ENCODE measurements at places on chromosomes 16 and 17.

DNA sequence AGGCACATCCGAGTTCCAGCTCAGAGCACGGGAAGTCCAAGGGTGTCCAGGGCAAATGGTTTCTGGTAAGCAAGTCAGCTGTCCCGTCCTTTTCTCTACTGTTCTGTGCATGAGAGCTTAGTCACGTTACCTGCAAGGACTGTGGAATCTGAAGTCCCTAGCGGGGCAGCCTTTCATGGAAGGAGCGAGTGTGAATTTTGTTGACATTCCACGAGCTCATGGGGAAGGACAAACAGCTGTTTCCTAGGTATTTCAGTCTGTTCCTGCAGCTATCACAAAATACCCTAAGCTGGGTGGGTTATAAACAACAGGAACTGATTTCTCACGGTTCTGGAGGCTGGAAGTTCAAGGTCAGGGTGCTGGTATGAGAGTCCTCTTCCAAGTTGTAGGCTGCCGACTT is 109.2 kb downstream of the SDR42E1 start:
- DNase-seq = no peak

DNA sequence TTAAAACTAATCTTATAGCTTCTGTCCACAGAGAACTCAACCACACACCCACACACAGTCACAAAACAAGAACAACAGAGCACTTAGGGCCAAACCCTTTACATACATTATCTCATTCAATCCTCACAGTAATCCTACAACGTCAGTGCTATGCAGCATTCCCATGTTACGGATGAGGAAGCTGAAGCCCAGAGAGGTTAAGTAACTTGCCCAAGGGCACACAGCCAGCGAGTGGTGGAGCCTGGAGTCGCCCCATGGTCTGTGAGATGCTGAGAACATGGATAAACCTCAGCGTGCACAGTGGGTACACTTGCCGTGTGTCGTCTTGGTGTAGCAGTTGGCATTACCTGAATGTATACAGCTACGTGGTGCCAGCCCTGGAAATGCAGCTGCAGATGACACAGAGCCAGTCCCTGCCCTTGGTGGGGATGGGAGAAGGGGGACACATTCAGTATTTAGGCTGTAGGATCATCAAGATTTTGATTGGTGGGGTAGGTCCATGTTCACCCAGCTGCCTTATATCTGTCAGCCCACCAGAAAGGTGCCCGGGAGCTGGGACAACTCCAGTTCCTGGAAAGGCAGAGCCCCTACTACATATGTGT is 177.0 kb downstream of the IRF8 start:
- no peak for DNase-seq

GRCh38 chr17:39062846-39063680 is 88.4 kb downstream of the PLXDC1 start:
- DNase-seq = no peak

- no peak for DNase-seq
These were observed 66.5 kb downstream of the IGF2BP1 start for GRCh38 chr17:49063652-49064051.

- no peak for DNase-seq
These were observed 1.0 kb downstream of the MYO15B start for GRCh38 chr17:75588596-75589011.

- DNase-seq = peak; percentile 82
These were observed 69.6 kb downstream of the RAI1 start for GRCh38 chr17:17750881-17751280.

DNA sequence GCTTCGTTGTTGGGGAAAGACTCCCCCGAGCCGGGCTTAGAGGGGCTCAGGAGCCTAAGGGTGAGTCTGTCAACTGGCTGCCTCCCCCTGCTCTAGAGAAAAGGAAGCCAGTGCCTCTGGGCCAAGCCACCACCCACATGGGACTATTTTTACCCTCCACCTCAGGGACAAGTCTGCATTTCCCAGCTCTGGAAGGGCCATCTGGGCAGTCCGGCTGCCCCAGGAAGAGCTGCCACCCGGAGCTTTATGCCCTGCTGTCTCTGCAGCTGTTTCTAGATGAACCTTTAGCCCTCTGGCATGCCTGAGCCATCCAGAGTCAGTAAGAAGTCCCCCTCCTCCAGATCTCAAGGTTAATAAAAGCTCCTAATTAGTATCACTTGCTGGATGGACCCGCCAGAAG is 5.3 kb upstream of the RPRML start:
- no peak for DNase-seq

GRCh38 chr17:67479148-67479547 is 102.1 kb downstream of the PITPNC1 start:
- DNase-seq = peak; percentile 52

GRCh38 chr17:55319933-55320593 is 55.3 kb downstream of the HLF start:
- DNase-seq = no peak

GRCh38 chr16:424033-424622 is 1.3 kb upstream of the RAB11FIP3 start:
- DNase-seq = peak; percentile 36

DNA sequence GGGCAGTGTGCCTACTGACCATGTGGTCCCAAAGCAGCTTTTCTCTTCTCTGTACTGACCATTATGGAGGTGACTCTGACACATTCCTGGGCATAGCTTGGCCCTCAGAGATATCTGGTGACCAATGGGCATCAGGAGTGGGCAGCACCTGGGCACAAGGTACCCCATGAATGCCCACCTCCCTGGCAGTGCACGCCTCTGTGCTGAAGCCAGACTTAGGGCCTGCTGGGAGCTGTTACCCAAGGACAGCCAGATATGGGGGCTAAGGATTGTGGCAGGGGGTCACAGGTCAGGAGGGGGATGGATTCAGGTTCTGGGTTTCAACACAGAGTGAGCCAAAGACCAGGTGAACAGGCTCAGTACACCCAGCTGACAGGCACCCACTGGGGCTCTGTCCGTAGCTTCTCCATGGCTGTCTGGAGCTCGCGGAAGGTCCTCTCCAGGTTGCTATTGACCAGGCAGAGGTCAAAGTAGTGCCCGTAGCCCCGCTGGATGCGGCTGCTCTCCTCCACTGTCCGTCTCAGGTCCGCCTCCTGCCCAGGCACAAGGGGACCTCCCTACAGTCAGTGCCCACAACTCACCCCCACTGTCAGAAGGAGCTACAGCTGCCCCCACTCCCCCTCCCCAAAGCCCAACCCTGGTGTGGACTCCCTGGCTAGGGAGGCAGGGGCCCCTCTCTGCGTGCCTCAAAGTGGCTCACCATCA is 29.7 kb downstream of the MPP2 start:
- DNase-seq = no peak

GRCh38 chr16:23924128-23924527 is 88.3 kb downstream of the PRKCB start:
- peak; percentile 64 for DNase-seq

GRCh38 chr17:75652341-75652740 is 14.6 kb downstream of the RECQL5 start:
- no peak for DNase-seq

DNA sequence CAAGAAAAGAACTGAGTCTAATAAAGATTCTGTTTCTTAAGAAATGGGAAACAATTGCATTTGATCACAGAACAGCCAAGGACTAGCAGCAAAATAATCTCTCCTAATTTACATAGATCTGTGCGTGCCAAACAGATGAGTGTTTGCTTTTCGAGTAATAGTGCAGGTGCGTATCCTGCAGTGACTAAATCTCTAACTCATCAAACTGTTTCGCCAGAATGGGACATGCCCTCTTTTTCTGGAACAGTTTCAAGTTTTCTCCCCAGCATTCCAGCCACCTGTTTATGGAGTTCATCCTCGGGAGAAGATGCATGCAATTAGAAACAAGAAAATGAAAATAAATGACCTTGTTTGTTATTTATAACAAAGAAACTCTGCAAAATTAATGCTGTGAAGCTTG is 5.7 kb upstream of the TOX3 start:
- DNase-seq = no peak

DNA sequence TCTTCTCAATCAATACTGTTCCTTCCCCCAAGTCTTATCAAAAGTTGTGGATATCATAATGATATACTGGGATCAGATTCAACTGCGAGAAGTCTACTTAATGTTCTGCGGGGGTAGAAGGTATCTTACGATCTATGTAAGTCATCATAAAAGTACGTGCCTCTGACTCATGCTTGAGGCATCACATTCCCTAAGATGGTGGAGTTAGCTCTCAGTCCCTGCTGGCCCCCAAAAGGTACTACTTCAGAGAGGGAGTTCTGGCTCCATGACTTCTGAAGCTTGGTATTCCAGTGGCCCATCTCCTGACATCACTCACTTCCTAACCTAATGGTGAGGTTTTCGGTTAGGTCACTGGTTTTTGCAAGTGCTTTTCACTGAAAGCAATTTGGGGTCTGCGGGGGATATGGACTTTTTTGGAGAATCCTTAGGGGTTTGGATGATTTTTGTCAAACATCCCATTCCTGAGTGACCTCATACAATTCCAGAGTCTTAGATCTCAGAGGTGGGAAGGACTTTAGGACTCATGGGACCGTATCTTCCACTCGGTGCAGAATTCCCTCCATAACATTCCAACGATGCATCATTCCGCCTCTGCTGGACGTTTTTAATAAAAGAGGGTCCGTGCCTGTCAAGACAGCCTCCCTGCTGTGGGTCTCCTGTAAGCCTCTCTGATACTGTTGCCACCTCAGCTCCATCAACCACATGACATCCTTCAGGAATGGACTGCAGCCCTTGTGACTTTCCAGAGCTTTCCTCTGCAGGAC is 74.3 kb downstream of the DYNLRB2 start:
- DNase-seq = no peak

DNA sequence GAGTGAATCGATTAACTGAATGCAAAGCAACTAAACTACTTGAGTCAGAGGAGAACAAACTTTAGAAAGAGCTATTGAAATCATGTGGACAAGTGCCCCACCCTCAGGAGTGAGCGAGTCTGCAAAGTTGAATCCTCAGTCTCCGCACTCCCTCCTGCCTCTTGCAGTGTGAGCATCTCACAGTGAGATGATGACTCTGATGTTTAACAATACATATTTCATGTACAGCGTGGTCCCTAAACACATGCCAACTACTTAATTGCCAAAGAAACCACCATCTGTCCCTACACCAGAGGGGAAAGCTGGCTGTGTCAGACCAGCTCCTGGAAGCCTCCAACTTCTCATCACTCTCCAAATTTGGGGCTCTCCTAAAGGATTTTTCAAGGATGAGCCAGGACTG is 31.2 kb downstream of the PIMREG start:
- DNase-seq = no peak

GRCh38 chr17:81553616-81554181 is 1.5 kb upstream of the FAAP100 start:
- DNase-seq = peak; percentile 83
